ENCODE measurements at places on chromosomes 16 and 17.

DNA sequence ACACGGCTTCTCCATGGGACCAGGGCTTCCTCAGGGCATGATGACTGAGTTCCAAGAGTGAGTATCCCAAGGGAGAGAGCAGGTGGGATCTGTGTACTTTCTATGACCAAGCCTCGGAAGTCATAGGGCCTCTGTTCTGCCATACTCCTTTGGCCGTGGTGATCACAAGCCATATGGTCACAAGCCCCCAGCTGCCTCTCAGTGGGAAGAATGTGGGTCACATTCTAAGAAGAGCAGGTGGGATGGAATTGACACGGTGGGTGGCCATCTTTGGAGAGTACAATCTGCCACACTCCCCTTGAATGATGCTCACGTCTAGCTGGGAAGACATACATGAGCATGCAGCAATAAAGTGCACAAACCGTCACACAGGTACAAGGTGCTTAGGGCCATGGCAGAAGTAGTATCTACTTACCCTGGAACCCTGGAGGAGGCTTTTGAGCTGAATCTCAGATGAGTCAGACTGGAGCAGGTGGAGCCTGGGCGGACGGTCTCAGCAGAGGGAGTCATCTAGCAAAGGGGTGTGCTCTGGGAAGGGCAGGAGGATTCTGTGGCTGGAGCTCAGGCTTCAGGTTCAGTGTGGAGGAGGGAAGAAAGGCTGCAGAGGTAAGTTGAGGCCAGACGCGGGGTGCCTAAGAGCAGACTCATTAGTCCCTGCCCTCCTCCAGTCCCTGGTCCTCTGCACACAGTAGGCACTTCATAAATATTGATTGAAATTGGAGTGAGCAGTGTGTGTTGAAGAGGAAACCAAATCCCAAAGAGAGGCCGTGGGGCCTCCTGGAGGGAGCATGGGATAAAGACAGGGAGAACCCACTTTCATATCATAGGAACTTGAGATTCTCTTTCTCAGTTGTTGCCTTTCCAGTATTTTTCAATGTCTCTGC, 26.6 kb downstream of the GOSR2 start:
- no peak for DNase-seq

- no peak for DNase-seq
These were observed 38.5 kb downstream of the PIGL start for GRCh38 chr17:16255481-16255921.

DNA sequence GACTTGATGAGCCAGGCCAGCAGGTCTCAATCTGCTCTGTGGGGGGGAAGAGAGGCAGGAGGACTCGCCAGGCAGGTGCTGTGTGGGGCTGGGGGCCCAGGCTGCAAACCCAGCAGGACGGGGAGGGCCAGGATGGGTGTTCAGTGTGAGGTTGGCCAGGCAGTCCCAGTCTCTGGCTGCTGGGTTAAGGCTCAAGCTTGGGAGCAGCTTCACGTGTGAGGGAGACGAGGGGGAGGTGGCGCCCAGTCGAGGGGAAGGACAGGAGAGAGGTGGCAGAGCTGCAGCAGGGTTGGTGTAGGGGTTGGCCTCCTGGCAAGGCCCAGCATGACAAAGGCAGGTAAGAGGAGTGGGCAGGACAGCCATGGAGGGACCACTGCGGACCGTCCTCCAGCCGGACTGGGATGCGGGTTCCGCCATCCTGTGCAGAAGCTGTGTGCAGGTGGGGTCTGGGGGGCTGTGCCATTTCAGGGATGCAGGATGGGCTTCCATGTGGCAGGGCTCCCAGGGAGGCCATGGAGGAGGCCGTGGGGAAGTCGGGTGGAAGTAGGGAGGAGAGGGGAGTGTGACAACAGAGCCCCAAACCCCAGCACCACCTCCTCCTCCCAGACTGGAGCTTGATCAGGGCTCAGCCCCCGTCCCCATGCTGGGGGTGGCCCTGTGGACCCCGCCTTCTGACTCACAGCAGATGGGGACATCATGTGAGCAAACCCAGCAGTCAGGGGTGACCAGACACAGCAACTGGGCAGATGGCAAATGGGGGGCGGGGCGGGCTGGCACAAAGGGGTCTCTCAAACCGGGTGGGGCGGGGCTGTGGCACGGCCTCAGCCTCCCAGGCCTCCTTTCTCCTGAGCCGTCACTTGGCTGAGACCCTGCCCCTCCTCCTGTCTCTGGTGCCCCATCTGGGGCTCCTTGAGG, 2.8 kb downstream of the ADGRG1 start:
- no peak for DNase-seq

DNA sequence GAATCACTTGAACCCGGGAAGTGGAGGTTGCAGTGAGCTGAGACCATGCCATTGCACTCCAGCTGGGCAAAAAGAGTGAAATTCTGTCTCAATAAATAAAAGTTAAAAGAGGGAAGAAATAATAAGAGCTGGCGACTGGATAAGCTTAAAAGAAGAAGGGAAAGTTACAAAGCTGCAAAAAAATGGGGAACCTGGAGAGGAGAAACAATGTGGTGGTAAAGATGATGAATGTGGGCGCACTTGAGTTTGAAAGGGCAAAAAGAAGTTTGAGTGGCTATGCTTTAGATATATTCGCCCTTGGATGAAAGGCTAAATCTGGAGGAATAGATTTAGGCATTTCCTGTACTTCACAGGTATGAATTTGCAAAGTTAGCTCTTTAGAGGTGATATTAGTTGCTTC, 53.0 kb upstream of the YPEL2 start:
- DNase-seq: no peak

DNA sequence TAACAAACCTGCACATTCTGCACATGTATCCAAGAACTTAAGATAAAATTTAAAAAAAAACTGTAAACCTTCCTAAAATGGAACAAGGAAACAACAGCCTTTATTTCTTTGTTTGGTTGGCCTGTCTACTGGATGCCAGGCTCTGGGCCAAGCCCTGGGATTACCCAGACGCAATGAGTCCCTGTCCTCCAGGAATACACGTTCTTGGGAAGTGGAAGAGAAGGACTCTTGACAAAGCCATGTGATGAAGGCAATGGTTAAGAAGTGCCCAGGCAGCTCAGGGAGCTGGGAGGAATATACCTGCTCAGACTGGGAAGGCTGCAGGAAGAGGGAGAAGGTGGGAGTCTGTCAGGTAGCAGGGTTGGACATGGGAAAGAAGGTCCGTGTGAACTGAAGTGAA, 115.4 kb downstream of the AXIN2 start:
- no peak for DNase-seq

GRCh38 chr16:58086381-58087208, 42.6 kb downstream of the CFAP20 start:
- no peak for DNase-seq

- no peak for DNase-seq
These were observed 46.2 kb downstream of the ZFPM1 start for GRCh38 chr16:88499292-88499691.

- DNase-seq: no peak
These were observed 56.8 kb downstream of the OTOA start for GRCh38 chr16:21720533-21720932.

DNA sequence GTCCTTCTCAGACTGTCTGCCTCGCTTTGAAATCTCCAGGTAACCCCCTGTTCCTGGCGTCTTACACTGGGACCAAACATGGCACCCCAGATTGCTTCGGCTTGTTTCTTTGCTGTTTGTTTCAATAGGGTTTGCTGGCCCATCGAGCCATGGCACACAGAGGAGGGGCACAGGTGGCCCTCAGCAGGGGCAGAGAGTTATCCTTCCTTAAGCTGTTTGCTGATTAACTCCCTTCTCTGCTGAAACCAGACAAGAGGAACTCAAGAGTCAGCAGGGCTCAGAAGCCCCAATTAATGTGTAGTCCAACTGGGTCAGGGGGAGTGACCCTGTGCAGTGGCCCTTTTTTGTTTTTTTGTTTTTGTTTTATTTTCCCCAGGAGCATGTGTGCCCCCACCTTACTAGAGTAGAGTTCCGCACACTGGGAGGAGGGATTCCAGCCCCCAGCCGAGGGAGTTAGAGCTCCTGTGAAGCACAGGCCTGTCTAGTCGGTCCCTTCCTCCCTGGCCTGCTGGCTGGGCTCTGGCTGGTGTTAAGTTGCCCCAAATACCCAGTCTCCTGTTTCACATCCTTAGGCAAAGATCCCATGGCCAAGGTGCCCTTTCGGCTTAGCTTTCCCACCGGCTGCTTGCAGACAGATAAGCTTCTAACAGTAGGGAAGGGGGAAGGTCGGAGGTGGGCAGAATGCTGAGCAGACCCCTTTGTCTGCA, 39.3 kb downstream of the YPEL2 start:
- DNase-seq: no peak

DNA sequence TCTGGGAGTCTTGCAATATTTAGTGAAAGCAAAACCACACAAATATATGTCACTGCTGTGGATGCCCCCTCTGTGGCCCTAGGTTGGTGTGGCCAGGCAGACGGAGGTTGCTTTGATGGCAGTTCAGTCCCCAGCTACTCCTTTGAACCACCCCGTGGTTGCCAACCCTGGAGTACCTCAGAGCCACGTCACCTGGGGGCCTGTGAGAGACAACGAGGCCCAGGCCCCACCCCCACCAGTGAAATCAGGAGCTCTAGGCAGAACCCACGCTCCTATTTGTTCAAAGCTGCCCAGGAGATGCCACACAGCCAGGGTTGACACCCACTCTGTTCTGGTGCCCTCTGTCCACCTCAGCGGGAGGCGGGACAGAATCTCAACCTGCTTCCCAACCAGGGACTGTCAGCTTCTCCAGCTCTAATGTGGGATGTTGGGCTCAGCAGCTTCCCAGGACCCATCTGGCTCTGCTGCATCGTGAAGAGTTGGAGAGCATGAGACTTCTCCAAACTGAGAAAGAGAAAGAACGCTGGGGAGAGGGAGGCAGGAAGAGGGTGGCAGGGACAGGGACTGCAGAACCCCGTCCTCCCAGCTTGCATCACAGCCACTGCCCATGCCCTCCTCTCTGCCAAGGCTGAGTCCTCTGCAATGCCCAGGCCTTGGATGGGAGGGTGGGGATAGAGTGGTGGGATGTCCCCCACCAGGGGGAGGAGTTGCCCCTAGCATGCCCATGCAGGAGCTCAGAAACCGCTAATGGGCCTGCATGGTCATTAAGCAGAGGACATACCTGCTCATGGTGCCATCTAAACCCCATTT, 81.8 kb downstream of the C16orf78 start:
- DNase-seq: no peak

DNA sequence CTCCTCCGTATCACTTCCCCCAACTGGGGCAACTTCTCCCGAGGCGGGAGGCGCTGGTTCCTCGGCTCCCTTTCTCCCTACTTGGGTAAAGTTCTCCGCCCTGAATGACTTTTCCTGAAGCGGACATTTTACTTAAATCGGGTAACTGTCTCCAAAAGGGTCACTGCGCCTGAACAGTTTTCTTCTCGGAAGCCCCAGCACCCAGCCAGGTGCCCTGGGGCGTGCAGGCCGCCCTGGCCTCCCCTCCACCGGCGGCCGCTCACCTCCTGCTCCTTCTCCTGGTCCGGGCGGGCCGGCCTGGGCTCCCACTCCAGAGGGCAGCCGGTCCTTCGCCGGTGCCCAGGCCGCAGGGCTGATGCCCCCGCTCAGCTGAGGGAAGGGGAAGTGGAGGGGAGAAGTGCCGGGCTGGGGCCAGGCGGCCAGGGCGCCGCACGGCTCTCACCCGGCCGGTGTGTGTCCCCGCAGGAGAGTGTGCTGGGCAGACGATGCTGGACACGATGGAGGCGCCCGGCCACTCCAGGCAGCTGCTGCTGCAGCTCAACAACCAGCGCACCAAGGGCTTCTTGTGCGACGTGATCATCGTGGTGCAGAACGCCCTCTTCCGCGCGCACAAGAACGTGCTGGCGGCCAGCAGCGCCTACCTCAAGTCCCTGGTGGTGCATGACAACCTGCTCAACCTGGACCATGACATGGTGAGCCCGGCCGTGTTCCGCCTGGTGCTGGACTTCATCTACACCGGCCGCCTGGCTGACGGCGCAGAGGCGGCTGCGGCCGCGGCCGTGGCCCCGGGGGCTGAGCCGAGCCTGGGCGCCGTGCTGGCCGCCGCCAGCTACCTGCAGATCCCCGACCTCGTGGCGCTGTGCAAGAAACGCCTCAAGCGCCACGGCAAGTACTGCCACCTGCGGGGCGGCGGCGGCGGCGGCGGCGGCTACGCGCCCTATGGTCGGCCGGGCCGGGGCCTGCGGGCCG, 1.6 kb downstream of the HIC1 start:
- DNase-seq: no peak

- DNase-seq: no peak
These were observed 417.9 kb upstream of the MAF start for GRCh38 chr16:80018466-80018865.

- no peak for DNase-seq
These were observed 2.9 kb downstream of the SRSF2 start for GRCh38 chr17:76734080-76734840.

DNA sequence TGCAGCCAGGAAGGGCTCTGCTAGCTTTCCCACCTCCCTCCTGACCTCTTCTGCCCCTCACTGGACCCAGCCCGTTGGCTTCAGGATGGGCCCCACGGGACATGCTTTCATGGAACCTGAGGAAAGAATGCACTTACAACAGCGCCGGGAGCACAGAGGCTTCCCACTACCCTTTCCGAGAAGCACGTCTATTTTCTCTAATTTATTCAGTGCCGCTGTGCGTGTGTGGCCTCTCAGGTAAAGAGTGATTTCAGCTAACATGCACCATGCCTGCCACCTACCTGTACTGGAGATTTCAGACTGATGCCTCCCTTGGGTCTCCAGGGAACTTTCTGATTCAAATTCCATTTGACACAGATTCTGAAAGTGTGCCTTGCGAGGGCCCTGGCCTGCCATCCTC, 140.1 kb downstream of the CYLD start:
- DNase-seq: no peak

- DNase-seq: no peak
These were observed 852 bp upstream of the HELZ start for GRCh38 chr17:67245694-67246402.

- DNase-seq: no peak
These were observed 50.1 kb downstream of the LMF1 start for GRCh38 chr16:920717-921116.

- DNase-seq: no peak
These were observed 42.5 kb upstream of the ABR start for GRCh38 chr17:1222321-1222720.

- DNase-seq: no peak
These were observed 587 bp upstream of the PRR35 start for GRCh38 chr16:559411-560203.

GRCh38 chr16:83336603-83337002, 471.2 kb upstream of the HSBP1 start:
- no peak for DNase-seq

DNA sequence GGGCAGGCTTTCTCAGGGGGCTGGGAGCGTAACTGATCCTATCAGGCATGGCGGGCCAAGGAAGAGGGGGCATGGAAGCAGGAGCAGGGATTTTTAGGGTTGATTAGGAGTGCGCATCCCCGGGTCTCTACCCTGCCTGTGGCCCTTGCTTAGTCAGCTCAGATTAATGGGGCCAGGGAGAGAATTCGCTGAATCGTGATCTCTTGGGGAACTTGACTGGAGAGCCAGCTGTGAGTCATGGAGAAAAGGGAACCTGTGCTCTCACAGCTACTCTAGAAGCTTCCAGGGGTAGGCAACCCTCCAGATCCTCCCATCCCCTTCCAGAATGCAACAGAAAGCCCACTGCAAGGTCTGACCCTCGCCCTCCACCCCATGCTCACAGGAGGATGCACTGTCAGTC, 3.6 kb downstream of the FOXN1 start:
- DNase-seq: no peak
